ENCODE measurements at places on chromosomes 4 and X.

GRCh38 chrX:97401154-97401553 lies 517.4 kb downstream of the RPA4 start:
- DNase-seq: no peak

DNA sequence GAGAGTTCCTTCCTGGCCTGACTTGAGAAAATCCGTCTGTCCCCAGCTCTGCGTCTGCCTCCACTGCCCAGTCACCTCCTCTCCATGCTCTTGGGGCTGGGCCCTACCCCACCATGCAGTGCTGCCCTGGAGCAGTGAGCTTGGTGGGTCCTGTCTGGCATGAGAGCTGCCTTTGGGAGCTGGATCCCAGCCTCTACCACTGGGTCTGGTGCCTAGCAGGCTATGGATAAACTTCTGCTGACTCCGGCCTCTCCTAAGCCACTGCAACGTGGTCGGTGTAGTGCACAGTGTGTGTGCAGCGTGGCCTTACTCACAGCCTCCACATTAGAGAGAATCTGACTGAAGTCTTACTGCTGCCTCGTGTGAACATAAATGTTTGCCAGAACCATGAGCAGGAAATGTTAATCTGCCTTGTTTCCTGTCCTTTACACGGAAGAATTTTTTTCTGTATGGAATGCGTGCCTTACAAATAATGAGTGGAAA lies 47.6 kb downstream of the HTT start:
- no peak for DNase-seq

GRCh38 chr4:94826206-94826605 lies 68.5 kb downstream of the BMPR1B start:
- DNase-seq: no peak

DNA sequence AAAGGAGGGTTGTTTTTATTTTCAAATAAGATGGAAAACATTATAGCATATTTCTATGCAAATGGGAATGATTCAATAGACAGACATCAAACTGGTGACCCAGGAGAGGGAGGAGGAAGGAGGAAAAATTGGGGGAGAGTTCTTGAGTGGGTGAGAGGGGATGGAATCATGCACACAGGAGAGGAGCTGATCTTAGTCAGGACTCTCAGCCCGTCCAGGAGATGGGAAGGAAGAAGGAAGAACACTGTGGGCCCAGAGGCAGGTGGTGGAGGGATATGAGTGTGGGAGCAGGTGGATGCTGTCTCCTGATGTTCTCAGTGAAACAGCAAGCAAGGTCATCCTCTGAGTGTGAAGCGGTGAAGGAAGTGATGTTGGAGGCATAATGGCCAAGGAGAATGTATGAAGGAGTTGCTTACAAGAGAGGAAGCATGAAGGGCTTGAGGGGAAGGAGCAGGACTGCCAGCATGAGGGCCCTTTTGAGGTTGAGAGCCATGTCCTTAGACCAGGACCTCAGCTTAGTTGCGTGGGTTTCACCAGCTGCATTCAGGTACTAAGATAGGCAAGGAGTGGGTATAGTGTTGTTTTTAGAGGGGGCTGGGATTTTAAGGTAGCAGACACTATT lies 161.7 kb upstream of the NAP1L5 start:
- DNase-seq: no peak

- no peak for DNase-seq
These were observed 159.2 kb downstream of the SPRY1 start for GRCh38 chr4:123555807-123556273.
